ENCODE measurements at places on chromosomes 13 and 19. TPM values are rescaled to one million over a fixed set of nuclear protein-coding genes. Genes with fewer than 3 reads are reported as not detected.

Gene MYO1F
- polyA plus RNA-seq = 0.14 TPM

Gene ANGPTL8
- polyA plus RNA-seq = not detected

Gene BRSK1
- polyA plus RNA-seq = 22.3 TPM

Gene SSC5D
- 19.1 TPM for polyA plus RNA-seq

Gene FGF9
- 0.03 TPM for polyA plus RNA-seq

Gene TNFRSF19
- 26.3 TPM for polyA plus RNA-seq

Gene PROZ
- polyA plus RNA-seq = not detected

Gene DMWD
- polyA plus RNA-seq = 28.5 TPM

Gene PDS5B
- polyA plus RNA-seq = 6.2 TPM

Gene FAM98C
- polyA plus RNA-seq = 17.9 TPM

Gene ZNF578
- polyA plus RNA-seq = 1.4 TPM

Gene SHISA2
- not detected for polyA plus RNA-seq

Gene C19orf67
- polyA plus RNA-seq = not detected

- no peak for DNase-seq
Measured at GRCh38 chr13:40983725-40984667, 35.1 kb downstream of the ELF1 start.

- DNase-seq = peak; percentile 81
Measured at GRCh38 chr19:38666663-38667511, 19.4 kb downstream of the ACTN4 start.

GRCh38 chr13:109650861-109651260, 135.5 kb downstream of the IRS2 start:
- DNase-seq = no peak

GRCh38 chr13:27474751-27475268, 24.4 kb upstream of the MTIF3 start:
- no peak for DNase-seq

- no peak for DNase-seq
Measured at GRCh38 chr13:76954538-76954937, 6.2 kb downstream of the ACOD1 start.

- peak; percentile 60 for DNase-seq
Measured at GRCh38 chr19:42010245-42011126, 16.5 kb upstream of the ATP1A3 start.

- no peak for DNase-seq
Measured at GRCh38 chr19:30155381-30156200, 213.6 kb downstream of the URI1 start.

DNA sequence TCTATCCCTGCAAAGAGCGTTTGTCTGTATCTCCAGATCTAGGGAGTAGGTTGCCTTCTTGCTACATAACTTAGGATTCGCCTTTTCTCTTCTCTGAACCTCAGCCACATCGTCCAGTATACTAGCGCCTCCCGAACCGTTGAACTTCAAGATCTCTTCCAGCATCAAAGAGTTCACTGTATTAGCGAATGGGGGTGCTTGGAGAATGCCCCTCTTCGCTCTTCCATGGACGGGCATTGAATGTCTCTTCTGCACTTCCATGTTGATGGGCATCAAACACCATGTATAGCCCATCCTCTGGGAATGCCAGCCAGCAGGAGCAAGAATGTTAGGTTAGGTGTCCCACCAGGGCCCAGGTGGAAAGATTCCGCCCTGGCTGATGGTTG, 575 bp upstream of the OXGR1 start:
- no peak for DNase-seq

DNA sequence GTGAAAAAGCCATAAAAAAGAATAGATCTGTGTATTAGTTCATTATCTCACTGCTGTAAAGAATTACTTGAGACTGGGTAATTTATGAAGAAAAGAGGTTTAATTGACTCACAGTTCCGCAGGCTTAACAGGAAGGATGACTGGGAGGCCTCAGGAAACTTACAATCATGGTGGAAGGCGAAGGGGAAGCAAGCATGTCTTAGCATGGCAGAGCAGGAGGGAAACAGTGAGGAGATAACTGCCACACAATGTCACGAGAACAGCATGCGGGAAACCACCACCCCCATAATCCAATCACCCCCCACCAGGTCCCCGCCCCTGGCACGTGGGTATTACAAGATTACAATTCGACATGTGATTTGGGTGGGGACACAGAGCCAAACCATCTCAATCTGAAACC, 39.1 kb upstream of the EEF1AKMT1 start:
- no peak for DNase-seq

GRCh38 chr19:5774921-5775320, 9.6 kb downstream of the PRR22 start:
- DNase-seq = peak; percentile 8

DNA sequence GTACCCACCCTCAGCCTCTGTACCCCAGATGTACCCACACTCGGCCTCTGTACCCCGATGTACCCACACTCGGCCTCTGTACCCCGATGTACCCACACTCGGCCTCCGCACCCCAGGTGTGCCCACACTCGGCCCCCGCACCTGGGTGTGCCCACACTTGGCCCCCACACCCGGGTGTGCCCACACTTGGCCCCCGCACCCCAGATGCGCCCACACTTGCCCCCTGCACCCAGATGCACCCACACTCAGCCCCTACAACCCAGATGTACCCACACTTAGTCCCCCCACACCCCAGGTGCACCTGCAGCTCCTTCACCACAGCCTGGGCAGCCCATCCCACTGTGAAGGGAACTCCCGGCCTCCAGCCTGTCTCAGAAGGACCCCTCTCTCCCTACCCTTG, 69.7 kb downstream of the PEX11G start:
- no peak for DNase-seq

DNA sequence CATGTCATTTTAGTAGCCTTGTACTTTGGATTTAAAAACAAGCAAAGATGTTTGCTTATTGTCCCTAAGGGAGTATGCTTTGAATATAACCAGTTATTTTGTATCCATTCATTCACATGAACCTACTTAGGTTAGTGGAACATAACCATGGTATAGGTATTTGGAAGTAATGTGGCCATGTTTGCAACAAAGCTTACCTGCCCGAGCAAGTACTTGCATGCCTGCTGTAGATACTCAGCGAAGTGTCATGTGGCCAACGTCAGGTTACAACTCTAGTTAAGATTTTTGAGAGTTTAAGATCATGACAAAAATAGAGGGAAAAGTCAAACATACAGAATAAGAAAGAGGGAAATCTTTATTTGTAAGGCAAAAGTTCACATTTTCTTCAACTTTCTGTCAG, 57.2 kb downstream of the COG6 start:
- no peak for DNase-seq

GRCh38 chr13:113205428-113205931, 3.0 kb downstream of the PCID2 start:
- peak; percentile 65 for DNase-seq

DNA sequence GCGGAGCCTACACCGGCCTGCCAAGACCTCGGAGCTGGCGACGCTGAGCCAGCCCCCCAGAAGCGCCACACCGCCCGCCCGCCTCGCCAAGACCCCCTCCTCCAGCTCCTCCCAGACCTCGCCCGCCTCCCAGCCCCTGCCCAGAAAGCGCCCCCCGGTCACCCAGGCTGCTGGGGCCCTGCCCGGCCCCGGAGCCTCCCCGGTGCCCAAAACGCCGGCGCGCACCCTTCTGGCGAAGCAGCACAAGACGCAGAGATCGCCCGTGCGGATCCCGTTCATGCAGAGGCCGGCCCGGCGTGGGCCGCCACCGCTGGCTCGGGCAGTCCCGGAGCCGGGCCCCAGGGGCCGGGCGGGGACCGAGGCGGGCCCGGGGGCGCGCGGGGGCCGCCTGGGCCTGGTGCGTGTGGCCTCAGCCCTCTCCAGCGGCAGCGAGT, 10.2 kb downstream of the C19orf25 start:
- peak; percentile 37 for DNase-seq

- DNase-seq = no peak
Measured at GRCh38 chr13:98879957-98880356, 97.9 kb downstream of the DOCK9 start.

DNA sequence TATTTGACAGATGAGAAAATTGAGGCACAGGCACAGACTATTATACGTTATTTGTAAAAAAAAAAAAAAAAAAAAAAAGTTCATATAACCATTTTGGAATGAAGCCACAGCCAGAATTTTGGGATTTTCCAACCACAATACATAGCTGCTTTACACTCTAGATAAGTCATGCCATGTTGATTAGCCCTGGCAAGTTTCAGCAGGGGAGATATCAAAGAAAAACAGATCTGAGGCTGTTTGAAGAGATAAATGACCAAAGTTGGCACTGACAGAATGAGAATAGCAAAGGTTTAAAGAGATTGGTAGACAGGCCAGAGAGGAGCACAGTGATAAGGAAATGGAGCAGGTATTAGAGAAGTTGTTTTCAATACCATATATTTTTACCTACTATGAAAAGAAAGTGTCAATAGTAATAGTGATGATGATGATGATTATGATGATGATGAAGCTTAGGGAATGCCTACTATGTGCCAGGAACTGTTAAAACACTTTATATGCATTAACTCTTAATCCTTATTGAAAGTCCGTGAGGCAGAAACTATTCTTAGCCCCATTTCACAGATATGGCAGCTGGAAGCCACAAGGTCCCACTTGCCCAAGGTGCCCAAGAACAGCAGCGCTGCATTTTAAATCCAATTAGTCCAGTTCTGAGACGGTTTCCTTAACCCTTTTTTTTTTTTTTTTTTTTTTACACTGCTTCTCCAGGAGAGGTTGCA, 105.5 kb downstream of the MBNL2 start:
- DNase-seq = peak; percentile 16

DNA sequence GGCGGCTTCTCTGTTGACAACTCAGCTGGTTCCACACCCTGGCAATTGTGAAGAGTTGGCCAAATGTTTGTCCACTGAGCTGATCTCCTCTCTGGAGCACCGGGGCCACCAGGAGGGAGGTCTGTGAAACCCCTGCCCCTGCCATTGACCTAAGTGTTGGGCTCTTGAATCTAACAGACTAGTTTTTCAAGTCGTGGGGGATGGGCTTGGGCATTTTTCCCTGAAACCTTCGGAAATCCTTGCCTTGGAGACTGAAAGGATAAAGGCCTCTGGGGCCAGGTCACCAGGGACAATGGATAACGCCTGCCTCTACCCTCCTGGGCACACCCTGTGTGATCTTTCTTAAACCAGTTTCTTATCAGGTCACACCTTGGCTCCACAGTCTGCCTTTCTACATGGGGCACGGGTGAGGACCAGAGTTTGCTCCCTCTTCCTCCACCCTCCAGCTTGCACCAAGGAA, 881 bp downstream of the GEMIN7 start:
- DNase-seq = no peak

DNA sequence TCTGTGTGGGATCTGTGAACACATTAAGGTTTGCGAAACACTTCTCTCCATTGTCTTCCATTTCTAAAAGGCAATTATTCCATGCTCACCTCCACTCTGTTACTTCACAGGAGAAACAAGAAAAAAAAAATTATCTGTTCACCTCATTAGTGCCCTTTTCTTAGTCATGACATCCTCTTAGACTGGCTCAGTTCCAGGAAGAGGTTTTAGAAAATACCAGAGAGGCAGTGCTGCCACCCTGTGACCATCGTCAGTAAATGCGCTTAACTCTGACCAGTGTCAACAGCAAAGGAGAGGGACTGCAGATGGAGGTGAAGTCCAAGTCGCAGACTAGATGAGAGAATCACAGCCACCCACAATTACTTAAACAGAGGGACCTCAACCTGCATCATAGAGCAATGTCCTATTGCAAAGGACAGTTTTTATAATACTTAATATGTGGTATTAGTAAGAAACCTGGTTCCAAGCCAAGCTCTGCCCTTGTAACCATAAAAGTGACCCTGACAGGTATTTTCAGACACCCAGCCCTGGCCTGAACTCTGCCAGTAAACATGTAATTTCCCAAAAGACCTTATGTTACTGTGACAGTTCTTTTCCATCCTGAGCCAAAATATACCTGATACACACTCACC, 19.4 kb downstream of the CEACAM21 start:
- peak; percentile 74 for DNase-seq

- DNase-seq = no peak
Measured at GRCh38 chr13:24281188-24282008, 28.0 kb upstream of the C1QTNF9 start.

GRCh38 chr19:5738423-5738822, 18.0 kb downstream of the CATSPERD start:
- DNase-seq = no peak

DNA sequence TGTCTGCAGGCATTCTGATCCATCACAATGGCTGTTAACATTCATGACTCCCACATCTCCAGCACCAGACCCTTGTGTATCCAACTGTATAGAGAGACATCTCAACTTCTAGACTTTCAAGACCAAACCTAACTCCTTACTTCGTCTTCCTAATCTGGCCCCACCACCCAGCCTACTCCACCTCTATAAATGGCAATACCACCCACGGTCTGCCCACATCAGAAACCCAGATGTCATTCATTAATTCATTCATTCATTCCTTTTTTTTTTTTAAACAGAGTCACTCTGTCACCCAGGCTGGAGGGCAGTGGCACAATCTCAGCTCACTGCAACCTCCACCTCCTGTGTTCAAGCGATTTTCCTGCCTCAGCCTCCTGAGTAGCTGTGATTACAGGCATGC, 10.4 kb downstream of the GPR42 start:
- DNase-seq = no peak

- DNase-seq = no peak
Measured at GRCh38 chr19:33558856-33559255, 37.3 kb upstream of the PEPD start.

- no peak for DNase-seq
Measured at GRCh38 chr13:111584101-111584672, 263.7 kb downstream of the TEX29 start.

DNA sequence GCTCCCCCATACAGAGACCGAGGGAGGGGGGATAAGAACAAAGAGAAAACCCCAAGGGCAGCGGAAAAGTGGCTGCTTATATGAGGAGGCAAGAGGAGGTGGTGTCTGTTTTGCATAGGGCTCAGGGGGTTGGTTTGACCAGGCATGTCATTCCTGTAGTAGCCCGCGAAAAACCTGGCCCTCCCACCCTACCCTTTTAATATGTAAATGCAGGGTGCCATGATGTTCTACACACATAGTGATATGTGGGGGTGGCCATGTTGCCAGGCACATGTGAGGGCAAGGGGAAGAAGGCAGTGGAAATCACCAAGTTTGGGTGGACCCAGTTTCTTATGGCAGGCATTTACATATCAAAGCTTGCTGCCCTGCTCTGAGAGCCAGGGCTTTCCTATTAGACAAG, 203.5 kb upstream of the UBL3 start:
- no peak for DNase-seq

DNA sequence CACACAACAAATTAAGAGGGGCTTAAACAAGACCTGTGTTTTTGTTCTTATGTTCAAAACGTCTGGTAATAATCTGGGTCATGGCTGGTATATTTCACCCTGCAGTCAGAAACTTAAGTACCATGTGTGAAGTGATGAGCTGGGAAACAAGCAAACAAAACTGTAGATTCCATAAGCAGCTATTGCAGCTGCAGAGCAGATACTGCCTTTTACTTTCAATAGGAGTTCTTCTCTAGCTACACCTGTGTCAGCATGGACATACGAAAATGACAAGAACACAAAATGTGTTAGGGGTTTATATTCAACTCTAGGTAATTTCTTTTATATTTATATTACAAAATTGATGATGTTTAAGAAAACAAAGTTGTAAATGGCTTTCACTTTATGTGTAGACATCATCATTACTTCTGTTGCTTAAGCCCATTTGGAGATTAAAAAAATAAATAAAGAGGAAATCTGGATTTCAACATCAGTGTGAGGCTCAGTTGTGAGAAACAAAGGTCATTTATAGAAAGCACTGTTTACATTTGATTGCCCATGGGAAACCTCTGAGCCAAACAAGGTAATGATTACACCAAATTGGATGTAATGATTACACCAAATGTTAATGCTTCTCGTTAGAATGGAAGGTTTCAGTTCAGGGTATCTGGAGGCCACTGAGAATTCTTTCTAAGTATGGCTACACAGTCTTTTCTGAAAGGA, 451.0 kb upstream of the SLC10A2 start:
- no peak for DNase-seq

- no peak for DNase-seq
Measured at GRCh38 chr13:80548915-80549314, 208.0 kb upstream of the SPRY2 start.
